Spleen (tissue), 13 donors: ENCODE measurements at places on chromosomes 12 and 14. TPM values are rescaled to one million over a fixed set of nuclear protein-coding genes. Genes with fewer than 3 reads are reported as not detected.

KRT72 gene
- 1.7 TPM for polyA plus RNA-seq

RSRC2 gene
- polyA plus RNA-seq: 51.8 TPM

DNA sequence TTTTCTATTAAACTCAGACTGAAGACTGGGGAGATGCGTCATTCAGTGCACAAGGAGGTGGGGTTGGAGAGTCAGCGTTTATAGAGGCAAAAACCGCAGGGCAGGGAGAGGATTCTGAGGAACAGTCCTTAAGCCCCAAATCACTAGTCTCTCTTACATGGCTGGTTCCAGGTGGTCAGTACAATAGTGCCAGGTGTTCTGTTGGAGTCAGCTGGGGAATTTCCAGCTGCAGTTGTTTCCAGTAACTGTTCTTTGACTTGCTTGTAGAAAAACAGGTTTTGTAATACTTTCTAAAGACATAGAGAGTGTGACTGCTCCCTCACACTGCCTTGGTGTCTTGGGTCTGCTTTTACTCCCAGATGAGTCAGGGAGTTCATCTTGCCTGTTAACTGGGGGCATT is 192.2 kb downstream of the TMTC3 start:
- H3K4me3 ChIP-seq: no peak overlapping the region
- H3K27ac ChIP-seq: no peak overlapping the region
- no peaks in the 10 kb centered on the region for H3K4me1 ChIP-seq
- H3K36me3 ChIP-seq: no peaks in the 10 kb centered on the region

DNA sequence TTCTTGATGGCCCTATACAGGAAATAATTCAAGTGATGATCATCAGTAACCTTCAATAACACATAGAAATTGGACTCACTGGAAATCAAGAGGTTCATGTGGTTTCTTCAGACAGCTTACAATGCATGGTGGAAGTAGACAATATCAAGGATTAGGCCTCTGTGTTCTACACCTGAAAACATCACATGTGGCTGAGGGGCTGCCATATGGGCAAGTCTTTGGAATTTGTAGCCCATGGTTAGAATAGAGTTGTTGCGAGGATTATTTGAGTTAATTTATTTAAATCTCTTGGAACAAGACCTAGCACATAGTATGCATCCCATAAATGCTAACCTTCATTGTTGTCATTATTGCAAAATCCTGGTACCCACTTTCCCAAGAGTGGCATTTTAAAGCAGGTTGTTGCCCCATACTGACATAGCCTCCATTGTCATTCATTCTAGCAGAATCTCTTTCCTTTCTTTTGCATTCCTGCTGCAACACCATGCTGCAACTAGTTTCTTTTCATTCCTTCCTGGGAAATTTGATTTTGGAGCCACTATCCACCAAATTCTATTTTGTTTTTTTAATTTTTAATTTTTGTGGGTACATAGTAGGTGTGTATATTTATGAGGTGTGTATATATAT is 352.7 kb upstream of the NAV3 start:
- no peak for DNase-seq
- H3K27me3 ChIP-seq: no peaks in the 10 kb centered on the region
- no peak overlapping the region for H3K27ac ChIP-seq
- no peak overlapping the region for H3K4me3 ChIP-seq

DNA sequence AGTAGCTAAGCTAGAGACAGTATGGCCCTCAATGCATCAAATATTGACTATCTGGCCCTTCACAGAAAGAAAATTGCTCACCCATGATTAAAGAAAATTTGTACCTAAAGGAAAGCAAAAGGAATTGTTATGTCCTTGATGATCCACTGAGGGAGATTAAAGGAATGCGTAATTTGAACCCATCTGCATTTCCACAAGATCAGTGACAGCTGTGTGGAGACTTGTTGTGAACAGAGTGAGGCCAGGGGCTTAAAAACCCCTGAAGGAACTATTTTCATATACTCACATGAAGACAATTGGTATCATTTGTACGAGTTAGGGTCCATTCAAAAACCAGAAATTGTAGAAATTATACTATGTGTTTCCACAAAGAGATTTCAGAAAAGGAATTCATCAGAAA is 1908.1 kb upstream of the SEL1L start:
- no peak for DNase-seq
- H3K27ac ChIP-seq: no peak overlapping the region
- no peaks in the 10 kb centered on the region for H3K36me3 ChIP-seq
- no peaks in the 10 kb centered on the region for H3K4me1 ChIP-seq

GRCh38 chr12:87165733-87166375 is 863.3 kb downstream of the C12orf50 start:
- no peak overlapping the region for H3K27ac ChIP-seq
- no peak overlapping the region for H3K4me3 ChIP-seq
- no peaks in the 10 kb centered on the region for H3K4me1 ChIP-seq
- no peaks in the 10 kb centered on the region for H3K36me3 ChIP-seq
- DNase-seq: peak; percentile 32

- peaks cover 37% of the 10 kb centered on the region for H3K27me3 ChIP-seq
- H3K4me1 ChIP-seq: peaks cover 17% of the 10 kb centered on the region
- DNase-seq: peak; percentile 90
Measured at GRCh38 chr14:59870277-59871165, at the start of gene RTN1. Gene RTN1 (minus strand): TSS chr14:59870776. CDS start chr14:59870630, 146 bp downstream.

- H3K27me3 ChIP-seq: no peaks in the 10 kb centered on the region
- no peak for DNase-seq
- no peak overlapping the region for H3K4me3 ChIP-seq
- H3K4me1 ChIP-seq: no peaks in the 10 kb centered on the region
- no peak overlapping the region for H3K27ac ChIP-seq
Measured at GRCh38 chr12:77521508-77522115, 309.1 kb upstream of the NAV3 start.

GRCh38 chr14:104359301-104359968 is 220.1 kb upstream of the C14orf180 start:
- H3K36me3 ChIP-seq: no peaks in the 10 kb centered on the region
- DNase-seq: no peak
- no peak overlapping the region for H3K27ac ChIP-seq
- no peaks in the 10 kb centered on the region for H3K4me1 ChIP-seq
- no peaks in the 10 kb centered on the region for H3K27me3 ChIP-seq

GRCh38 chr12:123076604-123077297 is 74.1 kb downstream of the PITPNM2 start:
- DNase-seq: no peak
- H3K4me3 ChIP-seq: no peak overlapping the region
- no peaks in the 10 kb centered on the region for H3K36me3 ChIP-seq
- peaks cover 14% of the 10 kb centered on the region for H3K4me1 ChIP-seq
- H3K27me3 ChIP-seq: no peaks in the 10 kb centered on the region

- H3K4me1 ChIP-seq: no peaks in the 10 kb centered on the region
- H3K36me3 ChIP-seq: no peaks in the 10 kb centered on the region
Measured at GRCh38 chr12:93273834-93274564, 103.7 kb upstream of the NUDT4 start.

DNA sequence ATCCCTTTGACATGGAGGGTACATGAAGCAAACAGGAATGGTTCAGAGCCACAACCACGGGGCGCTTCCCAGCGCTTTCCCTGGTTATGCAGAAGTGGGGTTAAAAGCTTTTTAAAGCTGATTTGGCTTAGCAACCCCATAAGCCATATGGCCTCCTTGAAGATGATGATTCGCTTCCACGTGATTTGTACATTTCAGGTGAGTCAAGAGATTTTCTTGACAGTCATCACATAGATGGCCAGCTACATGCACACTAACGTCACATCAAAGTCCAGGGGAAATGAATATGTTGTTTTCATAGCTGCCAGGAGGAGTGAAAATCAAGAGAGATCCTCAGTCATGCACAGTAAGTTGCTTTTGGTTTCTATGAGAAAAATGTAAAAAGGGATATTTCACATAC is 309.7 kb downstream of the TMEM132D start:
- no peaks in the 10 kb centered on the region for H3K36me3 ChIP-seq
- no peak overlapping the region for H3K27ac ChIP-seq
- no peak for DNase-seq

DNA sequence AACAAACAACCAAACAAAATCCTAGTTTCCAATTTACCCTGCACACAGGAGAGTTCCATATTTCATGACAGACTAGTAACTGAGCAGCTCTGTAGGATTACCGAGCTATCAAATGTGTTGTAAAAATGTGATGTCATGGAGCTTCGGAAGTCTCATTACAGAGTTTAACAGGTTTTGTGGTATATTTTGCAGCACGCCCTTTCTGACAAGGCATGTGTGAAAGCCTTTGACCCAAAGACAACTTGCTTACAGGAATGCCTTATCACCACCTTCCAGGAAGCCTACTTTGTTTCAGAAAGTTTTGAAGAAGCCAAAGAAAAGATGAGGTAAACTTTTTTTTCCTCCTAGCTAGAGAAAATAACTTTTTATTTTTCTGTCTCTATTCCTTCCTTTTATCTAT is 92.4 kb downstream of the TPH2 start:
- DNase-seq: no peak
- no peaks in the 10 kb centered on the region for H3K4me1 ChIP-seq
- H3K36me3 ChIP-seq: no peaks in the 10 kb centered on the region
- no peak overlapping the region for H3K27ac ChIP-seq
- H3K27me3 ChIP-seq: no peaks in the 10 kb centered on the region

DNA sequence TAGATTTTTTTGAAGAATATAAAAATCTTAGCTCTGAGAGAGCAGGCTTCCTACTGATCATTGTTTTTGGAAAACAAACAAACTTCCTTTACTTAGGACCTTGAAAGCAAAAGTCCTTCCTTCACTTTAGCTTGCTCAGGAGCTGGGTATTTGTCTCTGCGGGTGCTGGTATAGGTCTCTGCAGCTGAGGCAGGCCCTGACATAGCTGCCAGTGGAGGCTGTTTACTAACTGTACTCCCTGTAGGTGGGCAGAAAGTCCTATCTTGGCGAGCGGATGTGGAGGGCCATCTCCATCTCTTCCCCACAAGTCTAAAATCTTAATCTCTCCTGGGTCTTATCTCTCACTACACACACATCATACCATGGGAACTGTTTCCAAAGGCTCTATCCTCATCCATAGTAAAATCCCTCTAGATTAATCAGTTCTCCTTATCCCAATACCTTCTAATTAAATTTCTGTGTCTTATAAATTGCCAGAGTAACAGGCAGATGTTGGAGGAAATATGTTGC is 4.1 kb upstream of the MIA2 start:
- peak overlapping the region; percentile 63 for H3K27ac ChIP-seq
- DNase-seq: no peak
- peaks cover 7% of the 10 kb centered on the region for H3K4me1 ChIP-seq
- no peaks in the 10 kb centered on the region for H3K27me3 ChIP-seq
- H3K36me3 ChIP-seq: no peaks in the 10 kb centered on the region
- no peak overlapping the region for H3K4me3 ChIP-seq

DNA sequence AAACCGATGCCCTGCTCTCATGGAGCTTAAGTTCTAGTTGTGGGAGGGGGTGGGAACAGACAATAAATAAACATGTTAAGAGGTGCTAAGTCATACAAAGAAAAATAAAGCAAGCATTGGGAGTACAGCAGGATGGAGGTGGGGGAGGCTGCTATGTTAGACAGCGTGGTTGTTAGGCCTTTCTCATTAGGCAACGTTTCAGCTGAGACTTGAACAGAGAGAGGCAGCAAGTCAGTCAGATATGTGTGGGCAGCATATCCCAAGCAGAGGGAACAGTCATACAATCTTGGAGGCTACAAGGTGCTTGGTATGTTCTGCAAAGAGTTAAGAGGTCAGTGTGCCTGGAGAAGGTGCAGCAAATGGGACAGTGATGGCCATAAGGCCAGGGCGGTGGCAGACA is 97.7 kb upstream of the CCDC196 start:
- no peak for DNase-seq
- H3K36me3 ChIP-seq: no peaks in the 10 kb centered on the region

GRCh38 chr12:47328831-47329545 is 249.2 kb upstream of the AMIGO2 start:
- DNase-seq: no peak
- no peaks in the 10 kb centered on the region for H3K4me1 ChIP-seq
- no peaks in the 10 kb centered on the region for H3K36me3 ChIP-seq
- no peaks in the 10 kb centered on the region for H3K27me3 ChIP-seq
- H3K27ac ChIP-seq: no peak overlapping the region

DNA sequence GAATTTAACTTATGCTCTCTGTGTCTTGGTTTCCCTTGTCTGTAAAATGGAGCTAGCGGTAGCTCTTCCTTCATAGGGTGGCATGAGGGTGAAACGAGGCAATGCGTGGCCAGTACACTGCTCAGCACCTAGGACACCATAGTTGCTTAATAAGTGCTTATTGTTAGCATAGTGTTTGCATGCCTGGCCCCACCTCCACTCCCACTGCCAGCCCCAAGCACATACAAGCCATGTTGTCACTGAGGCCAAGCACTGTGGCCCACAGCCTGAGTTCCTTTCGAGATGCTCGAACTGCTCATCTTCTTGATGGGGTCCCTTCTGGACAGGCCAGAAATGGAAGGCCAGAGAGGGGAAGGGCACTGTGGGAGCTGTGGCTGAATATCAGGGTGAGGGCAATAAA is 839 bp downstream of the FICD start:
- peak overlapping the region; percentile 93 for H3K4me3 ChIP-seq
- peak; percentile 80 for DNase-seq
- peaks cover 13% of the 10 kb centered on the region for H3K4me1 ChIP-seq
- H3K27me3 ChIP-seq: no peaks in the 10 kb centered on the region
- H3K27ac ChIP-seq: no peak overlapping the region
- peaks cover 42% of the 10 kb centered on the region for H3K36me3 ChIP-seq

DNA sequence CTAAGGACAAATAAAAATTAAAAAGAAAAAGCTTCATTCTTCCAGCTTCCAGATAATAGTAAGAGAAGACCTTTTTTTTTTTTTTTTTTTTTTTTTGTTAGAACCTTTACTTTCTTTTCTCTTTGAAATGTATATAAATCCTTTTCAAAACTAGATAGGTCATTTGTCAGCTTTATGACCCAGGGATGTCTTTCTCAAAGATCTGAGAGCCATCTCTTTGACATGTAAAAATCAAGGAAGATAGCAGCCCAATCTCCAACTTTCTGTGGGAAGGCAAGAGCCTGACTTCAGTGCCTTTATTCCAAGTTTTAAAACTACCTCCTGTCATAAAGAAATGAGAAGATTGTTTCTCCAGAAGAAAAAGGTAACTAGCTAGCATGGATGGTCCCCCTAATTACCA is 203.3 kb upstream of the LRFN5 start:
- H3K27me3 ChIP-seq: no peaks in the 10 kb centered on the region
- no peak for DNase-seq

DNA sequence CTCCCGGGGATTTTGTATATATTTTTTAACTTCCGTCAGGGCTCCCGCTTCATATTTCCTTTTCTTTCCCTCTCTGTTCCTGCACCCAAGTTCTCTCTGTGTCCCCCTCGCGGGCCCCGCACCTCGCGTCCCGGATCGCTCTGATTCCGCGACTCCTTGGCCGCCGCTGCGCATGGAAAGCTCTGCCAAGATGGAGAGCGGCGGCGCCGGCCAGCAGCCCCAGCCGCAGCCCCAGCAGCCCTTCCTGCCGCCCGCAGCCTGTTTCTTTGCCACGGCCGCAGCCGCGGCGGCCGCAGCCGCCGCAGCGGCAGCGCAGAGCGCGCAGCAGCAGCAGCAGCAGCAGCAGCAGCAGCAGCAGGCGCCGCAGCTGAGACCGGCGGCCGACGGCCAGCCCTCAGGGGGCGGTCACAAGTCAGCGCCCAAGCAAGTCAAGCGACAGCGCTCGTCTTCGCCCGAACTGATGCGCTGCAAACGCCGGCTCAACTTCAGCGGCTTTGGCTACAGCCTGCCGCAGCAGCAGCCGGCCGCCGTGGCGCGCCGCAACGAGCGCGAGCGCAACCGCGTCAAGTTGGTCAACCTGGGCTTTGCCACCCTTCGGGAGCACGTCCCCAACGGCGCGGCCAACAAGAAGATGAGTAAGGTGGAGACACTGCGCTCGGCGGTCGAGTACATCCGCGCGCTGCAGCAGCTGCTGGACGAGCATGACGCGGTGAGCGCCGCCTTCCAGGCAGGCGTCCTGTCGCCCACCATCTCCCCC is 777 bp downstream of the ASCL1 start:
- DNase-seq: peak; percentile 83
- H3K36me3 ChIP-seq: no peaks in the 10 kb centered on the region
- H3K4me3 ChIP-seq: no peak overlapping the region
- H3K27ac ChIP-seq: no peak overlapping the region
- H3K27me3 ChIP-seq: peaks cover 96% of the 10 kb centered on the region
